ENCODE measurements at places on chromosomes 2 and 18. TPM values are rescaled to one million over a fixed set of nuclear protein-coding genes. Genes with fewer than 3 reads are reported as not detected.

DNA sequence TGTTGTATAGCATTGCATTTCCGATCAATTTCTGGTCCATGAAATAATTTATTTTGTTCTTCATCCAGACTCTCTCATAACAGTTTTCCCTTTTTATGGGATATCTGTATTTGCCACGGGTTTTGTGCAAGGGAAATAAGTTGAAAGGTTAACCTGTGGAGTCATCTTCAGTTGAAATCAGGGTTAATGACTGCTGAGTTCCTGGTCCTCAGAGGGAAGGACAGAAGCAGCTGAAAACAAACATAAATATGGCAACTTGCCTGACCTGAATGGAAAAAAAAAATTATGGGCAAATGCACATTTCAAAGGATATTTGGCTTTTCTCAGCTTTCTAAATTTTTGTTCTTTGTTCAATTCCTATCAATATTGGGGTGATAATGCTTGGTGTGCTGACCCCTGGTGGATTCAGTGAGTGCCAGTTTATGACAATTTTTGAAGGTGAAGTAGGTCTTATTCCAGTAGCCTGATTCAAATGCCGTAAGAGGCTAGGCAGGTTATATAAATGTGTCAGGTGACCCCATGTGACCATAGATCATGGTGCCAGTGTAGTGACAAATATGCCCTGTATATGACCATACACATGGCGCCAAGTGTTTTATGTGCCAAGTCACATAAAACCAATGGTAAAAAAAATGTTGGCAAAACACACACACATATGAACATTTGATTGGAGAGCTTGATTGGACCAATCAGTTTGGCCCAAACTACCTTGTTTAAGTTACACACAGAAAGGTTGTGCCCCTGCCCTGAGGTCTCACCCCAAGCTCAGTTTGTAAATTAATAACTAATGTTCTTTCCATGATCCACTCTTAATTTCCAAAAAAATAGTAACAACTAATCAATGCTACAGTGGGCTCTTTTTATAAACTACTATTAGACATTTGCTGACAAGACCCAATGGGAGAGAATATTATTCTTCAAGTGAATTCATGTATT lies 47.6 kb upstream of the FAM124B start:
- DNase-seq, result no peak

DNA sequence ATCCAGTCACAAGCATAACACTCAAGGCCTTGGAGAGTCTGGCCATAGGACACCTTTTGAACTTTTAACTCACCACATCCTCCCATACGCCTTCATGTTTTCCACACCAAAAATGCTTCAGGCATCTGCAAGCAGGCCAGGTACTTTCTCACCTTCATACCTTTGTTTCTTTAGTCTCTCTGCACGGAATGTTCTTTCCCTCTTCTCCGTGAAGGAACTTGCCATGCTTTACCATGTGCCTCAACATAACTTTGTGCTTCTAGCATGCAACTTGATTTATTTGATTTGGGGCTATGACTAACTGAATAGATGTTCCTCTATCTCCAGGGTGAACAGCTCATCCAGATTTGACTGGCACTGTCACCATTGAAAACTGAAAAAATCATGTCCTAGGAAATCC lies 141.7 kb upstream of the ACVR2A start:
- no peak for DNase-seq

GRCh38 chr2:29314816-29315571 lies 199.8 kb downstream of the CLIP4 start:
- peak; percentile 51 for DNase-seq

DNA sequence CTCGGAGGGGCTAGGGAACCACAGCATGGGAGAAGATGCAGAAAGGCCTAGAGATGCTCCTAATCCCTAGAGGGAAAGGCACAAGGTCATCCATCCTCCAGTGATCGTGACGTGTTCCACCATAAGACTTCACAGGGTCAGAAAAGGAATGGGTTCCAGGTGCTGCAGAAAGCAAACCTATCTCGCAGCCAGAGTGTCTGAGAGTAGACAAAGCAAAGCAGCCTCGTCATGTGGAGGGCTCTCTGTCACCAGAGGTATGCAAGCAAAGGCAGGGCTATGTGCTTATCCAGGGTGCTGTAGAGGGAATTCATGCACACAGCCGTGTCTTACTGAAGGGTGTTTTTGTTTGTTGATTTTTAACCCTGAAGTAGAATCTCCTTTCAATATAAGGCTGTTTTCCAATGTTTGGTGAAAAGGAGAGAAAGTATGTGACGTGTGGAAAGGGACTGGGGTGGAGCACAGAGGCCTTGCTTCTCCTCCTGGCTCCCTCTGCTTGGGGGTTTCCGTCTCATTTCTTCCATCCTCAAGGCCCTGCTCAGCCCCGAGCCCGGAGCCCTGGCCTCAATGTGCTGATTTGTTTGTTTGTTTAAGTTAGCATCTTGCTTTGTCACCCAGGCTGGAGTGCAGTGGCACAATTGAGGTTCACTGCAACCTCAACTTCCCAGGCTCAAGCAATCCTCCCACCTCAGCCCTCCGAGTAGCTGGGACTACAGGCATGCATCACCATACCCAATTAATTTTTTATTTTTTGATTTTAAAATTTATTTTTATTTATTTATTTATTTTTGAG lies 3.0 kb downstream of the GPR55 start:
- no peak for DNase-seq

The CD8B2 gene
- total RNA-seq, result not detected

- peak; percentile 5 for DNase-seq
These were observed 69.8 kb downstream of the NFATC1 start for GRCh38 chr18:79465392-79465991.

- no peak for DNase-seq
These were observed 129.7 kb downstream of the PHLPP1 start for GRCh38 chr18:62844850-62845643.

The PPP4R1 gene
- 40.5 TPM for total RNA-seq

GRCh38 chr2:47038656-47039488 lies 116.2 kb downstream of the STPG4 start:
- peak; percentile 27 for DNase-seq

- DNase-seq, result no peak
These were observed 85.1 kb downstream of the NCOA1 start for GRCh38 chr2:24576146-24576545.

- no peak for DNase-seq
These were observed 188.9 kb upstream of the ITGA4 start for GRCh38 chr2:181268174-181268867.

The RFTN2 gene
- not detected for total RNA-seq

DNA sequence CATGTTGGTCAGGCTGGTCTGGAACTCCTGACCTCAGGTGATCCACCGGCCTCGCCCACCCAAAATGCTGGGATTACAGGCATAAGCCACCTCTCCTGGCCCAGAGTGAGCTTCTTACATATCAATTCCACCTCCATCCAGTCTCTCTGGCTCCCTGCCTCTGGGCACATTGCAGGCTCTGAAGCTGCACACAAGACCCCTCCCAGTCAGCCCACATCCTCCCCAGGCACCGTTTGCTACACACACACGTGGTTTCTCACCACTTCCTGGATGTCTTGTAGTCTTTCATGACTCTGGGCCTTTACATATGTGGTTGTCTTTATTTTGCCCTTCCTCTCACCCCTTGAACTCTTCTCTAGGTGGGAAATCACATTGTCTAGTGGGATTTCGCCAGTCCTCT lies 64.0 kb upstream of the CABLES1 start:
- peak; percentile 79 for DNase-seq

All from GM12878 (cell line).